Renal pelvis (tissue), 12 donors: ENCODE measurements at places on chromosomes 6 and 20. TPM values are rescaled to one million over a fixed set of nuclear protein-coding genes. Genes with fewer than 3 reads are reported as not detected.

DNA sequence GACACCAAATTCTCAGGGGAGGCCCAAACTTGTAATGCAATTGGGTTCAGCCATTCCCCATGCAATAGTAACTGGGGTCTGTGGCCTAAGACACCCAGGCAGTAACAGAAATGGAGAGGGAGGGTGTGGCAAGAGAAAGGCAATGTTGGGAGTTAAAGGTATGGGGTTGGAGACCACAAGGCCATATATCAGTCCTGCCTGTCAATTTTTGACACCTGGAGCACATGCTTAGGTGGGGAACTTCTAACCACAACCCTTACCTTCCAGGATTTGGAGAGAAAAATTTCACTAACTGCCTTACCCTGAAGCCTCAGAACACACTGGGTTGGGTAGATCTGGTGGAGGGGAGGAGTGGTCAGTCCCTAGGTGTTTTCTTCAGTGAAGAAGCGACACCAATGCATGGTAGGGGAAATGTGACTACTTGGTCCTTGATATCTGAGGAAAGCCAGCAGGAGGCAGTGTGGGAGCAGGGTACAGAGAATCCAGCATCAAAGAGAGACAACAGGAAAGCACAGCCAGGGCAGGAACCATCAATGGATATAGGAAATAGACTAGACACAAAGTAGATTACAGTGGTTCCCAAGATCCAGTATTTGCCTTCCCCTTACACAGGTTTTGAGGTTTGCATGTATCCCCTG is 6.8 kb upstream of the USP49 start:
- DNase-seq, result no peak

DNA sequence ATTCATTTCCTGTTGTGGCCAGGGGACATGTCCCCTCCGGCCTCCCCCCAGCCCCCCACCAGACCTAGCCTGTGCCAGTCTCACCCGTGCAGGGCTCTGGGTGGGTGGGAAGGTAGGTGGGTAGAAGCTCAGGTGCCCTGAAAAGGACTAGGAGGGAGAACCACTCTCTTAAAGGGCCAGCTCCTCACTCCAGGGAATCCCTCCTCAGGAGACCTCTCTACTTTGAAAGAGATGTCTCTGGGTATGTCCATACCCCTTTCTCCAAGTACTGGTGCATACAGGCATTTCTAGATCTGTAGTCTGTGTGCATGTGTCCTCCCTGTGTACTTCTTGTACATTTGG is 60.8 kb upstream of the EPB41L1 start:
- no peak for DNase-seq

DNA sequence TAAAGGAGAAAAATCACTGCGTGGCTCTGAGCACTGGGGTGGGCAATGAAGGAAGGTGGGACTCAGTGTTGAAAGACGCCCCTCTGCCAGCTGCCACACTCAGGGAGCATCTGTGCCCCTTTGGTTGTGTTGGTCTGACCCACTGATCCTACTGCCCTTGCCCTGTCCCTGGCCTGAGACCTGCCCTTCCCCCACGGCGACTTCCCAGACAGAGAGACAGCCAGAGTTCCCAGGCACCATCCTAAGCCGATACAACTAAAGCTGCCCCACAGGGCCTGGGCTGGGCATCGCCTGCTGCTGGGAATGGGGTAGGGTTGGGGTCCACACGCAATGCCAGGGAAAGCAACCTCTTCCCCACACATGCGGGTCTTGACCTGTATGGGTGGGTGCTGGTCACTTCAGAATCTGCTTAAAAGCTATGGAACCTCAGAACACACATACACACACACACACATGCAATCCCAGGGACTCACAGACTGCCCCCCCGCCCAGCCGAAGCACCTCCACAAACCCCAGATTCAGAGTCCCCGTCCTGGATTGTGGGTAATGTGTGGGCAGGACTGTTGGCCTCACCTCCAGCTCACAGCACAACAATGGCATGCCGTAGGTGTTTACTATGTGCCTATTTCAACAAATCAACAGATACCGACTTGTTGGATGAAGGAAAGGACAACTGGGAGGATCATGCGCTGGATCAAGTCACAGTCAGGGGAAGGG is 10.9 kb upstream of the SPDEF start:
- no peak for DNase-seq

CPNE5 gene
- 12.6 TPM for polyA plus RNA-seq

CTAGE9 gene
- not detected for polyA plus RNA-seq
